ENCODE measurements at places on chromosomes 11 and 22.

- no peak for DNase-seq
Measured at GRCh38 chr11:31246451-31247165, 122.9 kb downstream of the DCDC1 start.

DNA sequence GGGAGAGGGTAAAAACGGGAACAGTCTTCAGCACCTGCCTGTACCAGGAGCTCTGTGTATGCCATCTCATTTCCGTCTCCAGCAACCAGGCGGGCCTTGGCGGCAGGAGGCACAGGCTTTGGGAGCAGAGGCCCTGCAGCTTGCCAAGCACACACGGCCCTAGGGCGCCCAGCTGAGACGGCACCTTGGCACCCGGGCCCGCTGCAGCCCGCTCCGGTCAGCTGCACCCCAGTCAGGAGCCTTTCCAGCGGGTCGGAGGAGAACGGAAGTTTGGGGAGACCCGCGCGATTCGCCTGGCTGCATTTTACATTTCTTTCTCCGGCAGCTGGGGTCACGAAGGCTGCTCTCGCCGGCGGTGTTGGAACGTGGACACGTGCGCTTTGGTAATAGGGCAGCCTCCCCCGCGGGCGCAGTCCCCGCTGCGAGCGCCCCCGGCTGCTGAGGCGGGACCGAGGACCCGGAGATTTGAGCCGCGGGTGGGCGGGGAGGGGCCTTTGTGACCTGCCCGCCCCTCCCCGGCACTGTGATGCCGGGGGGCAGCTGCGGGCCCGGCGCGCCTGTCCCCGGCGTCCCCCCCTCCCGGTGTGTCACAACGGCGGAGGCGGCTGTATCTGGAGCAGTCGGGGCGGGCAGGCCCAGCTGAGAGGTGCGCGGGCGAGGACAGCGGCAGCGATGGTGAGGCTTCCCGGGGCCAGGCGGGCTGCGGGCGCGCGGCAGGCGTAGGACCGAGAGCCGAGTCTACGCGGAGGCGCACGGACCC is at the start of gene TUBA8:
TSS of gene TUBA8 (plus strand) at position 616 of the 760 bp plus-strand sequence. CDS start at position 673, 57 bp downstream.
- DNase-seq, result no peak

- no peak for DNase-seq
Measured at GRCh38 chr11:116339306-116340098, 433.3 kb downstream of the BUD13 start.

- no peak for DNase-seq
Measured at GRCh38 chr22:23820748-23821211, 18.0 kb downstream of the DERL3 start.

DNA sequence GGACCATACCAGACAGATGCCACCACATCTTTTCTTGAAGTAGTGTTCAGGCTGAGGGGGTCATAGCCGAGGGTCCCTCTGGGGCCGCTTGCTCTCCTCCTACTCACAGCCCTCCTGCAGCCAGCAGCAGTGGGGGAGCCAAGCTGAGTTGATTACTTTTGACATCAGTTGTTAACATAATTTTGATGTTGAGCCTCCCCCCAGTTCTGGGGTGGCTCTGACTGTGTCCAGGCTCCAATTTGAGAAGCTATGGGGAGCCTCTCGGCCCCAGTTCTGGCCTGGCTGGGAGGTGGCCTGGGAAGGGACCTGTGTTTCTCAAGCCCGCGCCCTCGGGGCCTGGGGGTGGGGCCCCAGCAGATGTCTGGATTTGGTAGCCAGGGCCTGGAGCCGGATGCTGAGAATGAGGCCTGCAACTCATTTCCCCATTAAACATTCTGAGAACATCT is 47.9 kb downstream of the KCNQ1OT1 start:
- no peak for DNase-seq

DNA sequence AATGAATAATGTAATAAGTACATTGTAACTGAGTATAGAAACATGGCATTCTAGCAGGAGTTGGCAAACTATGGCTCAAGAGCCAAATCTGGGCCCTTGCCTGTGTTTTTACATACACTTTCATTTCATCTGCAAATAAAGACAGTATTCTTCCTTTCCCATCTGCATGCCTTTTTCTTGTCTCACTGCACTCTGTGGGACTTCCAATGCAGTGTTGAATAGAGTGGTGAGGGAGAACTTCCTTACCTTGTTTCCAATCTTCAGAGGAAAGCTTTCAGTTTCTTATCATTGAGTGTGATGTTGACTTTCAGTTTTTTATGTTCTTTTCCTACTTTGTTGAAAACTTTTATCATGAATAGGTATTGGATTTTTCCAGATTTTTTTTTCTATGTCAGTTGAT is 82.1 kb downstream of the USP47 start:
- no peak for DNase-seq

- no peak for DNase-seq
Measured at GRCh38 chr11:130561441-130561881, 113.0 kb downstream of the ADAMTS15 start.

DNA sequence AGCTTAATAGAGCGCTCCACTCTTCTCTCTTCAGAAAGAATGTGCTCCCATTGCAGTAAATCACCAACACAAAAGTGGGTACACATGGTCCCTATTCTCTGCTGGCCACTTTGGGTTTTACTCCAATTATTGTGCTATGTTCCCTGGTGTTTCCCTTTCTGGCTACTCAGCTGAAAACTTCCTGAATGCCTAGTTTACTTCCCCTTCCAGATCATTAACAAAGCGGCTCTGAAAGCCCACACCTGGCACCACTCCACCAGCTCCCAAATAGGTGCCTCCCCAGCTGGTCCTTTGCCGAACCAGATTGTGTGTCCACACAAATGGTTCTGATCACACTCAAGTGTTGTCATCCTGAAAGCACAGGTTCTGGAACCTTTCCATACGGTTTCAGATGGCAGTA is 443.7 kb downstream of the NTM start:
- DNase-seq, result no peak

- no peak for DNase-seq
Measured at GRCh38 chr22:42708417-42708816, 12.3 kb downstream of the A4GALT start.

DNA sequence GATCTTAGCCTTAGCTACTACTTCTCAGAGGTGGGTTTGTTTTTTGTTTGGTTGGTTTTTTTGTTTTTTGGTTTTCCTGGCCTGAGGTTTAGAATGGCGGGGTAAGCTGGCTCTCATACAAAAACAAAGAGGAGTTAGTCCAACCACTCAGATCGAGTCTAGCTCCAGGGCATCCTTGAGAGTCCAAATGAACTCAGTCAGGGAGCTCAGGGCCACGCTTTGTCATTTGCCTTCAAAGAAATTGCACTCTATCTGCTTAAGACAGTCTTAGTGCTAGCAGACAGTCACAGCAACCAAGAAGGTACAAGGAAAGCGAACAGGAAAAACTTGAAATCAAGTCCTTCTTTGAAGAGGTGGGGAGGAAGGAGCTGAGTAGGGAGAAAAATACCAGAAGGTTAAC is 11.1 kb downstream of the C11orf42 start:
- DNase-seq, result no peak

DNA sequence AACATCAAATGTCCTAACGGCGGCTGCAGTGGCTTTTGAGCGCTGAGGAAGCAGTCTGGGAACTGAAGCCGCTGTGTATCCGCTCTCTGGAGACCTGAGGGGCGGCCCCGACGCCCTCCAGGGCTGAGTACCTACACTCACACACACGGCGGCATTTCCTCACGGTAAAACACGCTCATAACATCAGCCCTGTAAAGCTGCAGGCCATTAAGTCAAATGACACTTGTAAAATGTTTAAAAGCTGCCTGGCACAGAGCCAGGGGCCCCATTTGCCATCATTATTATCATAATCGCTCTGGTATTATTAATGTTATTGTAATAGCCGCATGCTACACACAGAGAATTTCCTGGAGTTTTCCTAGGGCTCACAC is 5.1 kb downstream of the CARS1 start:
- no peak for DNase-seq

DNA sequence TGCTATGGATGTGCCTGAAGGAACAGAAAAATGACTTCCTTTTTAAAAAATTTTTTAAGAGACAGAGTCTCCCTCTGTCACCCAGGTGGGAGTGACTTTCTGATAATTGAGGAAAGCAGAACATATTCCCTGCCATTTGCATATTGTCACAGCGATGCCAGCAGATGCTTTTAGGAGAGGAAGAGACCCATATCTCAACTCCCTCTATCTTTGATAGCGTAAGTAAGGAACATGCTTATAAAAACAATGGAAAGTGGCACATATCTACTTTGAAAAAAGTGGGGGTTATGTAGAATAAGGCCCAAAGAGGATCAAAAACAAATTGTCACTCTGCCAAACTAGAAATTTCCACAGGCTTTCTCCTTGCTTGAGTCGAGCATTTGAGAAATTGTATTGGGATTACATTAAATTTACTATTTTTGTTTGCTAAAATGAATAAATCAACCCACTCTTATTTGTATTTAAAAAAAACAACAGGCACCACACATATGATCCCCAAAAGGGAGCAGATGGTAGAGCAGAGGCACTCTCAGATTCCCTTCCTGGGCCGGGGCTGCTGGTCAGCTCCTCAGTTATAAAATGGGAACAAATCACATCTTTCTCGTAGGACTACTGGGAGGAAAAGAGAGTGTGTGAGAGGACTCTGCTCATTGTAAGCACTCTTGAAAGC is 68.8 kb upstream of the TSPAN18 start:
- no peak for DNase-seq

DNA sequence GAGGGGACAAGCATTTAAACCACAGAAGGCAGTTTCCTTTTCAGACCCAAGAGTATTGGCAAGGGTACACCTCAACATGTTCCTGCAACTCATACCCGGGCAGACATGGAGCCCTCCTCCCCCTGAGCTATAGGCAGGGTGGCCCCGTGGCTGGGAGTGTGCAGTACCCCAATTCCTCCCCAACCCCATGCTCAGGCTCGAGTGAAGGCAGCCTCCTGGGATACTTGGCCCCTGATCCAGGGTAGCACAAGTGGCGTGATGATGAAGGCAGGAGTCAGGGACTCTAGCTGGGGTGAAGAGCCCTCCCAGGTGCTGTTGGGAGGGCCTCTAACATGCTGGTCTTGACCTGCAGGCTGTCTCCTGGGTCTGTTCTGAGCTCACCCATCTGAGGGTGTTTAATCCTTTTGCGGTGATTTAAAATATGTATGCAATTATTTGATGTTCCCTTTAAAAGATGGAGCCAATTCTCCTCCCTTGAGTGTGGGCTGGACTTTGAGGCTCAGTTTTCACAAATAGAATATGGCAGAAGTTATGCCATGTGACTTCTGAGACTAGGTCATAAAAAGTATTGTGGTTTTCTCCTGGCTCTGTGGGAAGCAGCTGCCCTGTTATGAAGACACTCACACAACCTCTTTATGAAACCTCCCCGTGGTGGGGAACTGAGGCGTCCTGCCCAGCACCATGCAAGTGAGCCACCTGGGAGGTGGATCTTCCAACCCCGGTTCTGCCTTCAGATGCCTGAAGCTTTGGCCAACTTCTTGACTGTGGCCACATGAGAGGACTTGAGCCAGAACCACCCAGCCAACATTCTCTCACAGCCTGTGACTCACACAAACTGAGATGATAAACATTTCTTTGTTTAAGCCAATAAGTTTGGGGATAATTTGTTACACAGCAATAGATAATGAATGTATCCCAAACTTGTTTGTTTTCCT is 54.7 kb upstream of the NECTIN1 start:
- DNase-seq, result no peak

- DNase-seq, result no peak
Measured at GRCh38 chr11:11403763-11404725, 51.0 kb upstream of the CSNK2A3 start.

- no peak for DNase-seq
Measured at GRCh38 chr11:11973361-11973800, 35.0 kb downstream of the DKK3 start.

GRCh38 chr11:89521792-89522191 is 30.6 kb upstream of the NOX4 start:
- DNase-seq, result no peak

- no peak for DNase-seq
Measured at GRCh38 chr11:9575260-9576240, 2.1 kb downstream of the WEE1 start.

DNA sequence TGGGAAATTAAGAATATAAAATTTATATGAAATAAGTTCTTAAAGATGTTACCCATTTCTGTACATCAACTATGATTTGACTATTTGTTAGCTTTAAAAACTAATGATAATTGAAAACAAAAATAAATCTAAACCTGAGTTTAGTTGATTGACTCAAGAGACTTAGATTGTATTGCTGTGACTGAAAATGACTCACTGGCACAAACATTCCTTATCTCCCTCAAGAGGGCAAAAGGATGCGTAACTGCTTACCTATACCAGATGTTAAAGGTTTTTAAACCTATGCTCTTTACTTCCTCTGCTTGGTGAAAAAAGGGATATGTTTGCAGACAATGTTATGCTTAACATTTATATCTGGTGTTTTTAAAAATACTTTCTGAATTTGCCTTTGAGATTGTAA is 30.3 kb downstream of the ATM start:
- DNase-seq, result no peak

DNA sequence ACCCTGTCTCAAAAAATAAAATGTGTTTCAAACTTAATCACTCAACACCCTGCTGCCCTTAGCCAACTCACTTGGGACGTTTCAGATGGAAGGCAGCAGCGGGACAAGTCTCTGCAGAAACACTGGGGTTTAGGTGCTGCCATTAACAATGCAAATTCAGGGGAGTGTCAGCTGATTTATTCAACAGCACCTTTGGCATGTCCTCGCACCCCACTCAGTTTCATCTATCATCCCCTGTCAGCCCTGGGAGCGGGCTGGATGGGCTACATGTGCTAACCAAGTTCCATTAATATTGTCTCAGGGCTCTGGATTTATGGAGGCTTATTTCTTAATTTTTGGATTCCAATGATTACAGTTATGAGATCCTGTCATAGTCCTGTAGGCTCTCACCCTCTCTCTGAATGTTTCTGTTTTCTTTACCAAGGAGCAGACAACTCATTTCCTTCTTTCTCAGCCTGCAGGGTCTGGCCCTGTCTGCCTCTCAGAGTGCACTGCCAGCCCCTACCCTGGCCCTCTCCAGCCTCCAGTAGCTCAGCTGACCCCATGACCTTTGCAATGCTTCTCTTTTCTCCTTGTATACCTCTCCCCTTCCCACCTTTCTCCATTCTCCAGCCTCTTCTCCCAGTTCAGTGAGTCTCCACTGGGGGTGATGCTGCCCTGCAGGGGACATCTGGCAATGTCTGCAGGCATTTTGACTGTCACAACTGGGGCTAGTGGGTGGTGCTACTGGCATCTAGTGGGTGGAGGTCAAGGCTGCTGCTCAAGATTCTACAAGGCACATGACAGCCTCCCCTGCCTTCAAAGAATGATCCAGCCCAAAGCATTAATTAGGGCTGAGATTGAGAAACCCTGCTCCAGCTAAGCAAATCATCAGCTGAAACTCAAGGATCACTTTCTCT is 79.0 kb downstream of the APIP start:
- no peak for DNase-seq

GRCh38 chr11:107770551-107770951 is 58.7 kb upstream of the SLN start:
- no peak for DNase-seq

GRCh38 chr11:76172583-76172982 is 33.7 kb downstream of the WNT11 start:
- no peak for DNase-seq

DNA sequence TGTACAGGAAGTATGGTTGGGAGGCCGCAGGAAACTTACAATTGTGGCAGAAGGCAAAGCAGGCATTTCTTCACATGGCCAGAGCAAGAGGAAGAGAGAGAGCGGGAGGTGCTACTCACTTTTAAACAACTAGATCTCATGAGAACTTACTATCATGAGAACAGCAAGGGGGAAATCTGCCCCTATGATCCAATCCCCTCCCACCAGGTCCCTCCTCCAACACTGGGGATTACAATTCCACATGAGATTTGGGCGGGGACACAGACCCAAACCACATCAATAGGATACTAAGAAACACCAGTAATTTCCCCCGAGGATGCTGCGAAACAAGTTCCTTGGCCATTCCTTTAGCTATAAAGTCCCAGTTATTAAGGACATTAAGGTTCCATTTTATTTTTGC is 94.1 kb upstream of the SC5D start:
- no peak for DNase-seq

GRCh38 chr22:26646158-26646557 is 11.2 kb upstream of the MIAT start:
- DNase-seq, result no peak
